Osteocyte (in vitro differentiated cells): ENCODE measurements at places on chromosomes 5 and 9. TPM values are rescaled to one million over a fixed set of nuclear protein-coding genes. Genes with fewer than 3 reads are reported as not detected.

DNA sequence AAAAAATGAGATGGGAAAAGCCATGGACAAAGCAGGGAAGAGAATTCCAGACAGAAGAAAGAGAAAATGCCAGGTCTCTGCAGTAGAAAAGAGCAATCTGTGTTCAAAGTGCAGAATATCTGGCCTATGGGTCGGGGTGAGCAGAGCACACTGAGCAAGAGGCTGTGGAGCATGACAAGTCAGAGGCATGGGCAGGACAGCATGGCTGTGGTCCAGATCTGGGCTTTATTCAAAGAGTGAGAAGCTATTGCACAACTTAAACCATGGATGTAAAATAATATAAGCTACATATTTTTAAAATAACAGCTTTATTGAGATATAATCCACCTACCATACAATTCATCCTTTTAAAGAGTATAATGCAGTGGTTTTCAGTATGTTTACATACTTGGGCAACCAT, 133.1 kb upstream of the SPDL1 start:
- H3K27ac ChIP-seq: no peak overlapping the region
- DNase-seq: no peak
- H3K4me1 ChIP-seq: no peaks in the 10 kb centered on the region

DNA sequence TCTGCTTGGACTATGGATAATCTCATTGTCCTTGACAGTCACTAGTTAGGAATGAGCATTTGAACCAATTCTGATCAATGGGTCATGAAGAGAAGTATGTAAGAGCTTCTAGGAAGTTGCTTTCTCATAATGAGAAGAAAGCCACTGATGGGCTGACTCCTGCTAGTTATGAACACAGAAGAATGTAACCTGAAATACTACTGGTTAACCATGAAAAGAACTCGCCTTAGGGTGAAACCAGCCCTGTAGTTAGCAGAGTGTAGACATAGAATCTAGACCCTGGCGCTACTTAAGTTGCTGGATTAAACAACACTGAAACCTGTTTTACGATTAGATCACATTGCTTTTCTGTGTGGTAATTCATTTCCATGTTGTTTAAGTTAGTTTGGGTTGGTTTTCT, 26.6 kb downstream of the SLF1 start:
- no peaks in the 10 kb centered on the region for H3K27me3 ChIP-seq
- H3K36me3 ChIP-seq: peaks cover 18% of the 10 kb centered on the region
- no peaks in the 10 kb centered on the region for H3K4me1 ChIP-seq
- H3K4me3 ChIP-seq: no peak overlapping the region
- no peak for DNase-seq

DNA sequence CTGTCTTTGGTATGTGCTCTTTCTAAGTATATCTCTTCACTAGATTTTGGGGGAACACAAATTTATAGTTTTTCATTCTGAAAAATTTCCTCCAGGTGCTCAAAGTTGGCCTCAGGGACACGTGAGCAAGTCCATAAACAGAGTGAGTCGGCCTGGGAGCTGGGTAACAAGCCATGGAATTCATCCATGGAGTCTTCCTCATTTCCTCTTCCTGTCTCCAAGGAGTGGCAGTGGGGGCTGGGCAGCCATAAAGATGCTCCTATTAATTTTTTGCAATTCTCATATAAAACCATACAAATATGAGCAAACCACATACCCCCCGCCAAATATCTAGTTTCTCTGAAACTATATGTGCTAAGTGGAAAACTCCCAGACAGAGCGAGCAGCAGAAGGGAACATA, 136.6 kb upstream of the OTULINL start:
- peaks cover 82% of the 10 kb centered on the region for H3K4me1 ChIP-seq
- no peaks in the 10 kb centered on the region for H3K27me3 ChIP-seq
- DNase-seq: no peak
- peak overlapping the region; percentile 94 for H3K4me3 ChIP-seq
- peak overlapping the region; percentile 97 for H3K27ac ChIP-seq
- peaks cover 6% of the 10 kb centered on the region for H3K36me3 ChIP-seq

DNA sequence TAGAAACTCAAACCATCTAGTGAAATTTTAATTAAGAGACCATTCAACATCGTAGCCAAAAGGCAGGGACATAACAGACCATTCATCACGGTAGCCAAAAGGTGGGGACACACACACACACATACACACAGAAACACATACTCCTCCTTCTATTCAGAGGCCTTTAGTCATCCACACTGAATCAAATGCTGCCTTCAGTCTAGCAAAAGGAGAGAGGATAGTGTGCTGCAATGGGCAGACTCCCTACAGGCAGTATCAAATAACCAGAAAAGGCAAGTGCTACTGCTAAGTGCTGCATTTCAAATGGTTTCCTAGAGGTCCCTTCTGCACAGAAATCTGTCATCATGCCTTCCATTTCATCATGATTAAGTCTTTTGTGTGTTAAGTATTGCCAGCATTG, 303.9 kb downstream of the TRIM32 start:
- H3K4me3 ChIP-seq: no peak overlapping the region
- H3K27ac ChIP-seq: no peak overlapping the region

- peaks cover 26% of the 10 kb centered on the region for H3K4me1 ChIP-seq
- peaks cover 4% of the 10 kb centered on the region for H3K36me3 ChIP-seq
- H3K27me3 ChIP-seq: no peaks in the 10 kb centered on the region
- H3K27ac ChIP-seq: no peak overlapping the region
These were observed 4.7 kb downstream of the PTGES2 start for GRCh38 chr9:128122809-128123175.

DNA sequence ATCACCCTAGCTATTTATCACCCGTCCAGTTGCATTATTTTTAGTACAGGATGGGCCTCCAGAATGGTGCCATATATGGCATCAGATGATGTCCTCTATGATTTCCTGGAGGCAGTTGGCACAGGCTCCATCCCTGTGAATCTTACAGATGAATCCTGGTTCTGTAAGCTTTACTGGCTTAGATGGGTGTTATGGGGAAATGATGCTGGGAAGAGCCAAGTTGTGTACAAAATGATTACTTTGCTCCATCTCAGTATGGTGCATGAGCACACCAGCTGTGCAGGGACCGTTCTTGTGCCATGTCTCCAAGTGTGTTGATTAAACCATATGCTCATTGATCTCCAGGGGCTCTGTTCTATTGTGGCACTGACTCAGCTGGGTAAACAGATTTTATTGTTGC, 755.7 kb downstream of the TLR4 start:
- no peaks in the 10 kb centered on the region for H3K36me3 ChIP-seq
- no peak overlapping the region for H3K27ac ChIP-seq
- H3K4me3 ChIP-seq: no peak overlapping the region
- H3K4me1 ChIP-seq: no peaks in the 10 kb centered on the region
- DNase-seq: no peak
- no peaks in the 10 kb centered on the region for H3K27me3 ChIP-seq

DNA sequence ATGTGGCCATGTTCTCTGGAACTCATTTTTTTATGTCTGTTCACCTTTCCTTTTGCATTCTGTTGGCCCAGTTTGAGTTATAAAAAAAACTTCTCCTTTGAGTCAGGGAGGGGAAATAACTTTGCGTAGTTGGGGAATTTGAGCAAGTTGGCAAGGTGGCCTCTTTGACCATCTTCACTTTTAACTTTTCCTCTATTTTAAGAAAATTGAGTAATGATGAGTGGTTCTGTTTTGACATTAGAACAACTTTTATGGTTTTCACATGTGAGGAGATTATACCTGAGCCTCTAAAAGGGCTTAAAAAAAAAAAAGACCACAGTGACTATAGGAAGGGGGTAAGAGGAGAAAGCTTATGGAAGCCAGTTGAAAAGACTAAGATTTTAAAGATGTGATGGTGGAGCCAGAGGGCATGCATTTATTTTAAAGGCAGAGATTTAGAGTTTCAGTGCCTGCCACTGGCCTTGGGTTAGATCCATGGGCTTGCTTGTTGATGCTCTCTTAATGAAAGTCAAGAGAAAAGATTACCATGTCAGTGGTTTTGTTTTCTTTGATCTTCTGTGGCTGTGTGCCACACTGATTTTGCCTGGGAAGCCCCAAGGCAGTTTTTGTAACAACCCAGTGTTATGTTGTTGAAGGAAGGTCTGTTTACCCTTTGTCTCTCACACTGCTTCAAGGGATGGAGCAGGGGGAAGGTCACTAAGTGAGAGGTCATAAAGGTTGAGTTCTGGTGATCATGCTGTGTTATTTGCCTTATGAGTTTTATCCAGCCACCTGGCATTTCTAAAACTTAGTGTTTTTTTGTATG, 219.7 kb upstream of the CD180 start:
- H3K36me3 ChIP-seq: no peaks in the 10 kb centered on the region
- no peak for DNase-seq
- H3K4me1 ChIP-seq: peaks cover 10% of the 10 kb centered on the region
- H3K4me3 ChIP-seq: no peak overlapping the region

DNA sequence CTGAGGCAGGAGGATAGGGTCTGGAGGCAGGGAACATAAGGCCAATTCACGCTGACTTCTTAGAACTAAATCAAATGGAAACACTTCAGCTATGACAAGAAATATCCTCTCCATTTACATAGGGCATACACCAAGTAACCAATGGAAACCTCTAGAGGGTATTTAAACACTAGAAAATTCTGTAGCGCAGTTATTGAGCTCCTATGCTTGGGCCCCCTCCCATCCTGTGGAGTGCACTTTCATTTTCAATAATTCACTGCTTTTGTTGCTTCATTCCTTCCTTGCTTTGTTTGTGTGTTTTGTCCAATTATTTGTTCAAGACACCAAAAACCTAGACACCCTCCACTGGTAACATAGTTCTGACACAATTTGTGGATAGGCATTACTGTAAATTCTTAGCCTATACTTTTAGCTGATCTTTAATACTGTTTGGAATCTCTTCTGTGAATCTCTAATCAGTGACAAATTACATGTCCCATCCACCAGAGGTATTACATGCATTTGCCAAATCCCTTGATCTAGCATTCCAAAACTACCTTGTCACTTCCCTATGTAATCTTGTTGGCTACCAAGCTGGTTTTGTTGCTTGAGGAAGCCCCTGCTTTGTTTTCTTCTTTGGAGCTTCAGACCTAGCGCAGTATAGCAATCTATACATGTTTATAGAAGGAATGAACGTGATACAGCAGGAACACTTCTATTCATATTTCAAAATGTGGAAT, 61.6 kb downstream of the ST8SIA4 start:
- no peaks in the 10 kb centered on the region for H3K27me3 ChIP-seq
- no peak overlapping the region for H3K4me3 ChIP-seq
- peaks cover 2% of the 10 kb centered on the region for H3K4me1 ChIP-seq

- H3K27me3 ChIP-seq: no peaks in the 10 kb centered on the region
- peaks cover 18% of the 10 kb centered on the region for H3K36me3 ChIP-seq
- H3K4me3 ChIP-seq: no peak overlapping the region
- H3K27ac ChIP-seq: peak overlapping the region; percentile 47
- no peak for DNase-seq
These were observed 125.6 kb upstream of the DMRT1 start for GRCh38 chr9:715743-716400.

GRCh38 chr9:124800306-124801259, 23.6 kb downstream of the OLFML2A start:
- H3K27ac ChIP-seq: no peak overlapping the region
- H3K4me3 ChIP-seq: no peak overlapping the region
- peaks cover 18% of the 10 kb centered on the region for H3K4me1 ChIP-seq
- H3K27me3 ChIP-seq: no peaks in the 10 kb centered on the region
- H3K36me3 ChIP-seq: peaks cover 9% of the 10 kb centered on the region
- DNase-seq: no peak

DNA sequence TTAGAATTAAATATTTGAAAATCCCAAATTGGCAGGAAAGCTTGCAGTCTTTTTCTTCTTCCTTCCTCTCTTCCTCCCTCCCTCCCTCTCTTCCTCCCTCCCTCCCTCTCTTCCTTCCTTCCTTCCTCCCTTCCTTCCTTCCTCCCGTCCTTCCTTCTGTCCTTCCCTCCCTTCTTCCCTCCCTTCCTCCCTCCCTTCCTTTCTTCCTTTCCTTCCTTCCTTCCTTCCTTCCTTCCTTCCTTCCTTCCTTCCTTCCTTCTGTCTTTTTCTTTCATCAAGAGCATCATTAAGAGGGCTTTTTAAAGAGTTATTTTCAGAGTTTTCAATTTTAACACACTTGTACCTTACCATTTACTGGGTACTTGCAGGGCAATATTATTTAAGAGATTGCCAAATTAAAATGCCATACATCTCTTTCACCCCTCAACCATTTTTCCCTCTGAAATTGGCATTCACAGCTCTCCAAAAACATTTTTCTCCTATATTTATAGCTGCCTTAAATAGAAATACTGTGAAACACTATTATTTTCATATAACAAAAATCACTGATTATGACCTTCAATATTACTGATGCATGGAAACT, 99.2 kb upstream of the C6 start:
- H3K4me1 ChIP-seq: no peaks in the 10 kb centered on the region
- no peak overlapping the region for H3K27ac ChIP-seq
- no peak overlapping the region for H3K4me3 ChIP-seq
- no peaks in the 10 kb centered on the region for H3K27me3 ChIP-seq
- DNase-seq: no peak

- H3K4me3 ChIP-seq: no peak overlapping the region
- no peaks in the 10 kb centered on the region for H3K4me1 ChIP-seq
- no peaks in the 10 kb centered on the region for H3K36me3 ChIP-seq
- DNase-seq: no peak
- H3K27ac ChIP-seq: no peak overlapping the region
- H3K27me3 ChIP-seq: peaks cover 14% of the 10 kb centered on the region
These were observed 8.4 kb downstream of the FLT4 start for GRCh38 chr5:180640861-180641565.

DNA sequence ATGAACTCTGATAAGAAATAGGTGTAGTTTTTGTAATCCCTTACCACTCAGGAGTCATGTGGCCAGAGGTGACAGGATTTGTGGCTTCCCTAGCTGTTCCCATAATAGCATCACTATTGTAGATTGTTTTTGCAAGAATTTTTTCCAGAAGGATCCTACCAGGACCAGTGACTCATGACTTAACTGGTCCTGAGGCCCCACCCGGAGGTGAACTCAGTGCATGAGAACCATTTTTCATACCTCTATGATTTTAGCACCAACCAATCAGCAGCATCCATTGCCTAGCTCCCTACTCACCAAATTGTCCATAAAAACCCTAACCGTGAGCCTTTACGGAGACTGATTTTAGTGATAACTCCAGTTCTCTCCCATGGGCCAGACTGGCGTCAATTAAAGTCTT, 484.8 kb downstream of the PSAT1 start:
- H3K4me1 ChIP-seq: peaks cover 8% of the 10 kb centered on the region
- H3K27ac ChIP-seq: no peak overlapping the region
- no peaks in the 10 kb centered on the region for H3K36me3 ChIP-seq
- no peaks in the 10 kb centered on the region for H3K27me3 ChIP-seq
- DNase-seq: no peak

DNA sequence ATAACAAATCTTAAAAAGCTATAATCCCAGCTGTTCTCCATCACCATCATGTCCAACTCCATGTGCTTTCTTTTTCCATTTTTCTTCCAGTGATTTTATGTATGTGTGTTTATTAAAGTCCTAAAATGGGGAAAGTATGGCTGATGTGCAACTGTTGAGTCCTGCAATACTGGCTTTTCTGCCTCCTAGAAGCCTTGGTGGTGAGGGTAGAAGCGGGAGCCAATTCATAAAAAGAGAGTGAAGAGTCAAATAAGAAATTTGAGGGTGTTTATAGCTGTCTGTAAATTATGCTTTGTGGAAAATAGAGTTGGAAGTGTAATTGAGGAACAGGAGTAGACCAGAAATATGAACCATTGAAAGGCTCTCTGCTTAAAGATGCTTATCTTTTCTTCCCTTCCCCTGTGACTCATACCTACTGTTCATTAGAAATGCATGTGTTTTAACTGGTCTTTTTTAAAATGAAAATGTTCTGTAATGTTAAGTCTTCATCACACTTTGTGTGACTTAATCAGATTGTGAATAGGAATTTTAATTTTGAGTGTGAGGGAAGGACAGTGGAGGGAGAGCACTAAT, 80.1 kb downstream of the ZCCHC7 start:
- H3K27me3 ChIP-seq: no peaks in the 10 kb centered on the region
- peaks cover 42% of the 10 kb centered on the region for H3K4me1 ChIP-seq
- peaks cover 16% of the 10 kb centered on the region for H3K36me3 ChIP-seq
- DNase-seq: no peak
- H3K27ac ChIP-seq: peak overlapping the region; percentile 36

IFNB1 gene
- total RNA-seq: not detected in 2 replicates

FAM200C gene
- total RNA-seq: 4.3 and 6.2 TPM in 2 replicates

SLC6A19 gene
- total RNA-seq: not detected in 2 replicates

MCTP1 gene
- 0.50 and 0.67 TPM in 2 replicates for total RNA-seq

MLANA gene
- total RNA-seq: not detected in 2 replicates
